ENCODE measurements at places on chromosomes 13 and 19. TPM values are rescaled to one million over a fixed set of nuclear protein-coding genes. Genes with fewer than 3 reads are reported as not detected.

CBLC gene
- total RNA-seq, result not detected

CAPN12 gene
- not detected for total RNA-seq

ECSIT gene
- total RNA-seq, result 18.0 TPM

CPT1C gene
- total RNA-seq, result 10.4 TPM
